ENCODE measurements at places on chromosomes 16 and 17.
A peak's percentile ranks its signal among the peaks of the same experiment; 100 is the strongest.

GRCh38 chr17:19260958-19261357 is 23.8 kb downstream of the EPN2 start:
- no peak for ATAC-seq

- ATAC-seq = no peak
These were observed 1.2 kb downstream of the SIAH1 start for GRCh38 chr16:48383877-48384519.

GRCh38 chr16:20611975-20612481 is 35.9 kb upstream of the ACSM2B start:
- ATAC-seq = no peak

DNA sequence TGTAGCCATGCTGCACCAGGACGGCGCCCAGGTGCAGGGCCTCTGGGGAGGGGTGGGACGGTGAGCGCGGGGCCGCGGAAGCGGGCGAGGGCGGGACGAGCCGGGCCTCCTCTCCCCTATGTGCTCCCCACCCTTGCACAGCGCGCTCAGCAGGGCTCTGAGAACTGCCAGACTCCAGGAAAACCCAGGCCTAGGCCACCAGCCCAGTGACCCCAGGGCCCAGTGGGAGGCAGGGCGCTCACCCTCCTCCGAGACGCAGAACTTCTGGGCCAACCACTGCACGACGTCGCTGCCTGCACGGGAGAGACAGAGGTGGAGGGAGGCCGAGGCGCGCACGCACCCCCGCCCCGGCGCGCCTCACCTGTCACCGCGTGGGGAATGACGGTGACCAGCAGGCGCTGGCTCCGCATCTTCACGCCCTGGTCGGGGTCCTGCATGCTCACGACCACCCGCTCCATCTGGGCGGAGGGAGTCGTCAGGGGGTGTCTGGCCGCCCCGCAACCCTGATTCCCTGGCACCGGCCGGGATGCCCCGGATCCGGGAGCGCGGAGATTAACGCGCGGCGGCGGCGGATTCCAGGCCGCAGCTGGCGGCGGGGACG is 603 bp downstream of the RGS11 start:
- ATAC-seq = peak; percentile 36

DNA sequence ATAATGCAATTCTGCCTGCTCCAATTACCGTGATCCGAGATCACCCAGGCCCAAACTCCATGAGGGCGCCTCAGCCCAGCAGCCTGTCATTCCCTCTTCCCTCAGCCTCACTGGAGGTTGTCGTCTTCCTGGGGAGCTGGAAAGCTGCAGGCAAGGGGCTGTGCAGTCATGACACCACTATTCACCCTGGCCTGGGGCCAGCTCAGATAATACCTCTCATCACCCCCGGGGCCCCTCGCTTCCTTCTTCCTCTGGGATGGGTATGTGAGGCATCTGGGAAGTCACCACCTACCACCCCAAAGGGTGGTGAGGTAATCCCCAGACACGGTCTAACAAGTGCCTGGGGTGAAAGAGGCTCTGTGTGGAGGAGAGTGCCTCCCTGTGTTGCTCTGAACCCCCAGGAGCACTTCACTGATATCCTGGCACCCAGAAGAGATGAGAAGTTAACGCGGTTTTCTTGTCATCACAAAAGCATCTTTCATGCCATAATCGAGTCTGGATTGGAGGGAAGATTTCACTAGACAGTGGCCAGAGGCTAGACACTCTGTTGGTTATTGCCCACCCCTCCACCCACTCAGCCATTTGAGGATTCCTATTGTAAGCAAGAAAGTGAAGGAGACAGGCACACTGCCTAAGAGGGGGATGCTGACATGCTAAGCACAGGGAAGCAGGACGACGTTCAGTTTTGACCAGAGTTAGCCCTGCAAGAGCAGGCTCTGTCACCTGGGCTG is 18.4 kb downstream of the CFAP20 start:
- no peak for ATAC-seq

DNA sequence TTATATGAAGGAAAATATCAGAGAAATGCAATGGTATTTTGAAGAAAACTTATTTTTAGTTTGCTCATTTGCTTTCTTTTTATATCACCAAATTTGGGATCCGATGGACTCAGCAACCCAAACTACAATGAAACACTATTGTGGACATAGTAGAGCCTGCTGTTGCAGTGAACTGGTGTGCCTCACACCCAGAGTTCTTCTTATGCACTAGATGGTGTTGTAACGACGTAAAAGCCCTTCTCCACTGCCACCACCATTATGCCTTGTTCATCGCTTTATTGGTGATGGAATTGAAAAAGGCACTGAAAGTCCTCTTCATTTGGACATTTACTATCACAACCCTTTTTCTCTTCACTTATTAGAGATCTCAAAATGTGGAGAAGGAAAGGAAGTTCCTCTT is 381.3 kb downstream of the CDH8 start:
- no peak for ATAC-seq

DNA sequence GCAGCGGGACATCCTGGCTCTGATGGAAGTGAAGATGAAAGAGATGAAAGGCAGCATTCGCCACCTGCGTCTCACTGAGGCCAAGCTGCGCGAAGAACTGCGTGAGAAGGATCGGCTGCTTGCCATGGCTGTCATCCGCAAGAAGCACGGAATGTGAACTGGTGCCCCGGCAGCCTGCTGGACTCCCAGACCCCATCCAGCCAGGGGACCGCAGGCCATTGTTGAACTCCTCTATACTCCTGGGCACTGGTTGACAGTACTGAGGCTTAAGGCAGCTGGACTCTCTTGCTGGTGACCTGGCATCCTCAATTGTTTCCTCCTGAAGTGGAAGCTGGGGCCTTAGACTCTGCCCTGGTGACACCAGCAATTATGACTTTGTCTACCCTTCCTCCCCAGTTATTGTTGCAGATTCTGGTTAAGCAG is 1.2 kb downstream of the THAP11 start:
- ATAC-seq = no peak

DNA sequence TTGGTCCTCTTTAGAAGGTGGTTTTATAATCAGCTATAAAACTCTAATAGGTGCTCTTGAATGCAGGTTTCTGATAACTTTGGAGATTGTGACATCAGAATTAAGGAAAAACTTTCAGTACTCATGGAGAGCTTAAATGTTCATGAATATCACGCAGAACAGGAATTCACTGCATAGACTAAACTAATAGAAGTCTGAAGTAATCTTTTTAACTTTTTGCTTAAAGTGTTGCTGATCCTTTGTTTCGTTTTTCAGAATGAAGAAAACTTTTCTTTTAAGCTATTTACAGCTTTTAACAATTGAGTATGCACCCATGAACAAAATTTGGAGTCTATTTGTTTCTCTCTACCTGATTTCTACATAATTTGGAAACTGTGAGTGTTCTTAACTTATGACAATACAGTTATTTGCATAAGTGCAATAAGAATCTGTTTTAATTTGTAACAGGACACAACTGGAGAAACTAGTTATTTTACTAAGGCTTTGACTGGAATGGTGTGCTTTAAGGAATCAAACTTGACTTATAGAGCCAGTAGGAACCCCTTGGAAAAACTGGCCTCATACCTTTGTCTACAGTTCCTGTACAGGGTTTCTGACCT is 17.0 kb upstream of the TRIM25 start:
- ATAC-seq = no peak

DNA sequence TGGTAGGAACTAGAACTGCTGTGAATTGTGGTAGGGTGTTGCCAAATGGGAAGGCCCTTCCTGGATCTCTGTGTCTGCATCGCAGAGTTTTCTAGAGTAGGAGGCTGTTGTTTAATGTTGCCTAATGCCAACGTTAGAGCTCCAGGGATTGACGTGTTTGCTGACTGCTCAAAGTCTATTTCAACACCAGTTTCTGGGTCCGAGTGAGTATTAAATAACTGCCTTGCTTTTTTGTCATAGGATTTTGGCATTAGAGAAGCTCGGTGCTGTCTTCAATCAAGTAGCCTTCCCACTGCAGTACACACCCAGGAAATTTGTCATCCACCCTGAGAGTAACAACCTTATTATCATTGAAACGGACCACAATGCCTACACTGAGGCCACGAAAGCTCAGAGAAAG is 40.0 kb downstream of the SF3B3 start:
- ATAC-seq = no peak

- peak; percentile 63 for ATAC-seq
These were observed 26.2 kb upstream of the PIK3R5 start for GRCh38 chr17:8991514-8992285.
